ENCODE measurements at places on chromosomes 1 and 21.

DNA sequence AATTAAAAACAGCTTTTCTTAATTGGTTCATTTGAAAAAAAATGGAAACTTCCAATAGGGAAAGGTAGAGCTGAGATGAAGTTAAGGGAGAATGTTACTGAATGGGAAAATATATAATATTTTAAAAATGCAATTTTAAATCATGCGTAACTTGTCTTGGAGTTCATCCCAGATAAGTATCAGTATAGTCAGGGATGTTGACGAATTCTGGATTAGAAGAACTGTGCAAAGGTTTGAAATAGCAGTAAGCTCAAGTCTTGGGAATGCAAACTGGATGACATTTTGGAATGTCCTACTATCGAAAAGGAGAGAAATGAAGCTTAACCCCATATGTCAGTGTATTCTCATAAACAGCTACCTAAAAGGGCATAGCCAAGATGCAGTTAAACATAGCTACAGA is 4.0 kb upstream of the ST6GALNAC3 start:
- no peak for DNase-seq

DNA sequence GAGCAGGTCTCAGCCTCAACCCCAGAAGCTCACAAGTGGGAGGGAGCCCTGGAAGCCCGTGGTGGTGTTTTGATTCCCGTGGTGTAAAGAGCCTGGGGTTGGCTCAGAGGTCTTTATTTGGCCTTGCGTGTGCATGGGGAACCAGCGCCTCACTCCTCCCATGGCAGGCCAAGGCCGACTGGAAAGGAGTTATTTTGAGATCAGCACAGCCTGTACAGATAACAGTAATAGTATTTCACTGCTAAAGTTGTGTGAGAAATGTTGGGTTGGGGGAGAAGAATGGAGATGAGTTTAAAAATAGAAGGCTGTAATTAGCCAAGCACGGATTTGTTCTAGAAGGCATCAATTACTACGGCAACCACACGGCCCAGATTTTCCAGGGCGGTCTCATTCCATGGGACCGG is 186.5 kb downstream of the DYRK1A start:
- DNase-seq: no peak

DNA sequence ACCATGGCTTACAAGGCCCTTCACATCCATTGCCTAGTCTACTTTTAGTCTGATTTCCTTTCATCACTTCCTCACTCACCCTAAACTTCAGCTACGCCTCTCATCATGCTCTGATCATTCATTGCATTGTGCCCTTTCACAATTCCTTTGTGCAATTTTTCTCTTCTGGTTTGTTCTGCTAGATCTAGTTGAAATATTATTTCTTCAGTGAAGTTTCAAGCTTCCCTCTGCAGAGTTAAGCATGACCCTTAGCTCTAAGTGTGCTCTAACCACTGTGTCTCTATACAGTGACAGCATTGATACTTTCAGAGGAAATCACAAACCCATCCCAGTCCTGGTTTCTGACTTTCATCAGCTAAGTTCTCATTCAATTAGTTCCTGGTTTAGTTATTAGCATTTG is 166.1 kb downstream of the PLA2G4A start:
- no peak for DNase-seq

DNA sequence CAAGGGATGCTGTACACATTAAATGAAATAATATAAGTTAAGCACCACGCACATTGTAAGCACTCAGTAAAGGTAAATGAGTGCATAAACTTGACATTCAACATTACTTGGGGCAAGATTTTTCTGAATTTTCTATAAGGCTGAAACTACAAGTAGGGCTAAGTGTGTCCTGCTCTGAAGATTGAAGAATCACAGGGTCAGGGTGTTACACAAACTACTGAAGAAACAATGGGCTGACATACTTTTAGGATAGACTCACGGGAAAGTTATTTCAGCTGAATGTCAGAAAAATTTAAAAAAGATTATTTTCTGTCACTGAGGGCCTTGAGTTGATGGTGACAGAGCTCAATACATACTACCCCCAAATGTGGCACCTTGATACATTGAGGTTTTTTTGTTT is 644.2 kb upstream of the PLXNA2 start:
- DNase-seq: no peak

- no peak for DNase-seq
Observed at GRCh38 chr21:32112195-32112594, 166.7 kb downstream of the MIS18A start.

GRCh38 chr1:29055160-29055559 is 68.5 kb downstream of the TMEM200B start:
- DNase-seq: no peak

GRCh38 chr1:177185209-177185608 is 14.5 kb downstream of the BRINP2 start:
- no peak for DNase-seq

- DNase-seq: no peak
Observed at GRCh38 chr1:111704776-111705175, 34.4 kb downstream of the INKA2 start.

DNA sequence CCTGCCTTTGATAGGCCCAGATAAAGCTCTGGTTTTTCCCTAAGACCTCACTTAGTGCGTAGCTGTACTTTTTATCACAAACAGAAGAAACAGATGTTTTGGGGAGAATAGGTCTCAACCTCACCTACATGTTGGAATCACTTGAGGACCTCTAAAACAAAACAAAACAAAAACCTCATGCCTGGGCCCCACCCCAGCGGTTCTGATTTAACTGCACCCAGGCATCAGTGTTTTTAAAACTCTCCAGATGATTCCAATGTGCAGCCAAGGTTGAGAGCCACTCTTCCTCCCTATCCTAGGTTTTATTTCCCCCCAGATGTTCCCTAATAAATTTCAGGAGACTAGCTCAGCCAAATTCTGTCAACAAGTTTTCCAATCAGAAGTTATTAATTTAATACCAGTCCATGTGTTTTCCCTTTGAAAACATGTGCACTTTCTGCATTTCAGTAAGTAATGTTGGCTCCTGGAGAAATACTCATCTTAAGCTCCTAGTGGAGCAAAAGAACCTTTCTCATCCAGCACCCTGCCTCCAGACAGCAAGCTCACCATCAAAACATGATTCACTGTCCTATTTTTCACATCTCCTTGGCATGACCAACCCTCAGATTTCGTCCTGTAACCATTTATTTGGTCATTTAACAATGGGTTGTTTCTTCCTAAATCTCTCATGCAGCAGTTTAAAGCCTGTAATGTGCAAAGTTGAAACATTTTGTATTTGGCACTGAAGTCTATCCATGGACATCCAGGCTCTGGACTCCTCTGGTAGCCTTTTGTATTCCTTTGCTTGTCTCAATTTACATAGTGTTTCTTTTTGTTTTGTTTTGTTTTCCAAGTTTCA is 27.5 kb downstream of the LRRC8C start:
- DNase-seq: no peak

GRCh38 chr21:42089093-42089631 is 18.0 kb downstream of the UMODL1 start:
- DNase-seq: no peak

DNA sequence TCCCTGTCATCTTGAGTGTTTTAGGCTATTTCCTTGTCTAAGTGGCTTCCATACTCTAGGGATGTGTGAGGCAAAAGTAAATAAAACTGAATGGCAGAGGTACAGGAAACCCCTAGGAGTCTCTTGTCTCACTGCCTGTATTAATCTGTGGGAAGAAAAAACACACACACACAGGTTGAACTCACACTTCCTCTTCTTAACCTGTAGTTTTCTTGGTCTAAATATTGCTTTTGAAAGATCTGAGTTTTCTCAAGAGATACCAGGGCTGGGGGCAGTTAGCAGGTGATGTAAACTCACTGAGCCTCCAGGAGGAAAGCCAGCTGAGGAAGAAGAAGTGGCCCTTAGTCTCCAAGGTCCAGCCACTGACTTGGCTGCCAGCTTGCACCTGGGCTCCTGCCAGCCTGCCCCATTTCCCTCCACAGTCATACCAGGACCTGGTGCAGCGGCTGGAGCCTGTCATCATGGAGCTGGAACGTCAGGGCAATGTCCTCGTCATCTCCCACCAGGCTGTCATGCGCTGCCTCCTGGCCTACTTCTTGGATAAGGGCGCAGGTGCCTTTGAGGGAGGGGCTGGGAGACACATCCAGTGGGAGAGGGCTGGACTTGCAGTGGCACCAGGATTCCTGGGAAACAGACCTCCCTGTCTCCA is 16.9 kb downstream of the PFKFB2 start:
- no peak for DNase-seq

- DNase-seq: no peak
Observed at GRCh38 chr1:36984675-36985074, 49.6 kb downstream of the GRIK3 start.

DNA sequence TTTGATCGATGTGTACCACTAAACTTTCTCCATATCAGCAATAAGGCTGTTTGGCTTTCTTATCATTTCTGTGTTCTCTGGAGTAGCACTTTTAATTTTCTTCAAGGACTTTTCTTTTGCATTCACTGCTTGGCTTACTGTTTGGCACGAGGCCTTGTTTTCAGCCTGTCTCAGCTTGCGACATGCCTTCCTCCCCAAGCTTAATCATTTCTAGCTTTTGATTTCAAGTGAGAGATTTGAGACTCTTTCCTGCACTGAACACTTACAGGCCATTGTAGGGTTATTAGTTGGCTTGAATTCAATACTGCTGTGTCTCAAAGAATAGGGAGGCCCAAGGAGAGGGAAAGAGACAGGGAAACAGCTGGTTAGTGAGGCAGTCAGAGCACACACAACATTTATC is 120.6 kb upstream of the KCND3 start:
- no peak for DNase-seq

GRCh38 chr1:47752559-47752958 is 244.6 kb downstream of the TRABD2B start:
- DNase-seq: no peak

- no peak for DNase-seq
Observed at GRCh38 chr1:224559981-224560728, 56.0 kb upstream of the CNIH3 start.
